ENCODE measurements at places on chromosomes 12 and 14.

- DNase-seq = no peak
Measured at GRCh38 chr14:73462048-73462715, 3.8 kb upstream of the NUMB start.

DNA sequence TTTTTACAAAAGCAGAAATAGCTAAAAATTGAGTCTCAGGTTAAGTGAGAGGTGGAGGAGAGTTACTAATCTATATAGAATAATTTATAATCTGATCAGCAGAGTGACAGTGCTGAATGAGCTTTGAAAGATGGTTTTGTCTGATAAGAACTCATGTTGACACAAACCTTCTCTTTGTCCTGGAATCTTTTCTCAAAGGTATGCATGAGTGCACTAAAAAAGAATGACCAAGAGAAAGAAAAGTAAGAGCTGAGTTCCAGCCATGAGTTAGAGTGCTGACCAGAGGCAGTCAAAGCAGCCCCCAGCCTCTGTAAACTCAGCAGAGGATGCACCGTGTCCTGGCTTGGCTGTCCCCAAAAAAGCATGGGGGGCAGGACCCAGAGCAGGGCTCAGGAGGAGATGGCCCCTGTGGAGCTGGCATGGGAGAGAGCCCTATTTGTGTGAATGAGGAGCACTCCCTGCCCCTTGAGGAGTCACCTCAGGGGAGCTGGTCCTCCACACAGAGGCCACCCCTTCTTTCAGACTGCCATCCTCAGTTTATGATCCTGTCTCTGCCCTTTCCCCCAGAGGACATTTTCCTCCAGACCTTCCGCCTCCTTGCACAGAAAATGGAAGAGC, 129.8 kb downstream of the SEC23A start:
- no peak for DNase-seq

DNA sequence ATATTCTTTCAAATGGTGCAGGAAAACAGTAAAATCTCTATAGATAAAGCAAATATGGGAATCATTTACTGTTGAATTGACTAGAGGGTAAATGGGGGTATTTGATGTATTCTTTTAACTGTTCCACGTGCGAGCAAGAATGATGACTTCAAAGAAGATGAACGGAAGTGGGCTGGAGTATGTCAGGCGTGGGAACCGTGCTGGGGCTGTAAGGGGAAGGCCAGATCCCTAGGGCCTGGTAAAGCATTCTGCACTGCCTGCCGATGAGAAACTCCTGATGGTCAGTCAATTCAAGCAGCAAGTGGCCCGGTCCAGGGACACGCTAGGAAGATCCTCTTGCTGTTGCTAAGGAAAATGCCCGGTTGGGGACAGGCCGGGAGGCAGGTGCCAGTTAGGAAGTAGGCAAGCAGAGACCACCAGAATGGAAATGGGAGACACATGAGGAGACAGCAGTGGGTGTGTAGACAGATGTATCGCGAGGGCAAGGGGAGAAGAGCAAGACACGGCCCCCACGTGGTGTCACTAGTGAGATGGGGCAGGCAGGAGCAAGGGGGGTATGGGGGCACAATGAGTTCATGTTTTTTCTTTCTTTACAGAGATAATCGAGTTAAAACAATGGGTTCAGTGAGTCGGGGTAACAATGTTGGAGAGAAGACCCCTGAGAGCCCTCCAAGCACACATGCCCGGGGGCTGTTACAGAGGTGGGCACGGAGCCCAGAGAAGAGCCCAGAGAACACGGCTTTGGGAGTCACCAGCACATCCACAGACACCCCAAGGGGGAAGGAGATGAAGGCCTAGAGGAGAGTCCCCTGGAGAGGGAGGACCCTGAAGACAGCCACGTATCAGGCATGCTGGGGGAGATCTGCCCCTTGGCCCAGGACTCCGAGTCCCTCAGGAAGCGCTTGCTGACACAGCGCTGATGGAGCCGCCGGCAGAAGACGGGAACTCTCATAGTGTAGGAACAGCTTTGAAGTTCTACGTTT, 37.2 kb downstream of the FBXO21 start:
- no peak for DNase-seq

GRCh38 chr12:132783917-132784531, 22.4 kb upstream of the ANKLE2 start:
- no peak for DNase-seq

DNA sequence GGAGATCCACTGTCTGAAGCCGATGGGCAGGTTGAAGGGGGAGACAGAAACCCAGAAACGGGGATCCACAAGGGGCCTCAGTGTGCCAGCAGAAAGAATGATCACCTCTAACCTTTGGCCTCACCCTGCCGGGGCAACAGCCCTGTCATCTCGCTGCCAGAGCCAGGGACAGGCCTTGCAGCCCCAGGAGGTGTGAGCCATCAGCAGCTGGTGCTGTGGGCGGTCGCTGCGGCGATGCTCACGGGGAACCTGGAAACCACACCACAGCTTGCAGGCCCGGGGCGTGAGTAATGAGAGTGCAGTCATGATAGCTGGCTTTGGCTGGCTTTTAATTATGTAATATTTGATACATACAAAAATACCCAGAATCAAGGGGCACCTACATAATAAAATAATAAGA, 4.7 kb upstream of the TTC7B start:
- DNase-seq = peak; percentile 58
